ENCODE measurements at places on chromosomes 7 and 10.

DNA sequence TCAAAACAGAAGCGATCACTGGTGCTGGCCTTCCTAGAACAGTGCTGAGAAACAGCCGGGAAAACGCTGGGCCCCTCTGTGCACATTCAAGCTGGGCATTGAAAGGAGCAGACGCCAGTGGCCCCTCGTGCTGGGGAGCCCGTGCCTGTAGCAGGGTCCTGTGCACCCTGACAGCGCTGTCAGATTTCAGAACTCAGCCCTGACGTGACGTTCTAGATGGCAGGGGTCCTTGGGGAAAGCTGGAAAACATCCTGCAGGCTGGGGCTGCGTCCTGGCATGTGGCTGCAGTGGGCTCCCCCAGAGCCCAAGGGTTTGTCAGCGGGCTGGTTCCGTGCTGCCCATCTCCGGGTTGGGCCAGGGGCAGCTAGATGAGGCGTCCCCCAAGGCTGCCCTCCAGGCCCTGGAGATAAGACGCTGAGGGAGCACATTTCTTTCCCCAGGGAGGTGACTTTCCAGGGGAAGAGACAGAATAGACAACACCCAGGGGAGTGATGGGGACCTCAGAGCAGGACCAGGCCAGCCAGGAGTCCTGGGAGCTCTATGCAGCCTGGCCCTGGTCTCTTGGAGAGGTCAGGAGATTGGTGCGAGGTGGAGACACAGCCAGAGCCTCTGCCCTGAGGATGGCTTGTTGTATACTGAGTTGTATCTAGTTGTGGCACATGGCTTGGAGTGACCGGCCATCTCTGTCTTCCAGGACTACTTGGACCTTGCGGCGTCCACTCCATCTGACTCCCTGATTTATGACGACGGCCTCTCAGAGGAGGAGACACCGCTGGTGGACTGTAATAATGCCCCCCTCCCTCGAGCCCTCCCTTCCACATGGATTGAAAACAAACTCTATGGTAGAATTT lies 12.1 kb upstream of the CSGALNACT2 start:
- DNase-seq = no peak

DNA sequence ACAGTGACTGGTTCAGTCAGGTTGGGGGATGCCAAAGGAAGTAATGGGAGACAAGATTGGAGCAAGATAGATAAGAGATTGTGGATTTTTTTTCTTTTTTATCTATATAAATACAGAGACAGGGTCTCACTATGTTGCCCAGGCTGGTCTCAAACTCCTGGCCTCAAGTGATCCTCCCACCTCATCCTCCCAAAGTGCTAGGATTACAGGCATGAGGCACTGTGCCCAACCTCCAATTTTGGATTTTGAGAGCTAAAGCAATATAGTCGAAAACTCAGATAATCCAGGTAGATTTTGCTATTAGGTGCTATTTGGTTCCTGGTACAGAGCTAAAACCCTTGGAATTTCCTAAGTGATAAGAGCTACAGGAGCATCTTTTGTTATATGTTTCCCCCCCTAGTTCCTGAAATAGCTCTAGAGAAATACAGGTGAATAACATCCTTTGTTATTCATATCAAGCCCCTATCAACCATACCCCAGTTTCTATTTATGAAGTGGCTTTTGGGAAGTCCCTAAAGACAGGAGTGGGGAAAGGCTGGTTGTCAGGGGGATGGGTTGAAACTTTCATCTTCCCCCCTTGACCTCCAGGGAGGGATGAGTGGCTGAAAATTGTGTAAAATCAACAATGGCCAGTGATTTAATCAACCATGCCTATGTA lies 151.2 kb downstream of the CFTR start:
- DNase-seq = no peak

DNA sequence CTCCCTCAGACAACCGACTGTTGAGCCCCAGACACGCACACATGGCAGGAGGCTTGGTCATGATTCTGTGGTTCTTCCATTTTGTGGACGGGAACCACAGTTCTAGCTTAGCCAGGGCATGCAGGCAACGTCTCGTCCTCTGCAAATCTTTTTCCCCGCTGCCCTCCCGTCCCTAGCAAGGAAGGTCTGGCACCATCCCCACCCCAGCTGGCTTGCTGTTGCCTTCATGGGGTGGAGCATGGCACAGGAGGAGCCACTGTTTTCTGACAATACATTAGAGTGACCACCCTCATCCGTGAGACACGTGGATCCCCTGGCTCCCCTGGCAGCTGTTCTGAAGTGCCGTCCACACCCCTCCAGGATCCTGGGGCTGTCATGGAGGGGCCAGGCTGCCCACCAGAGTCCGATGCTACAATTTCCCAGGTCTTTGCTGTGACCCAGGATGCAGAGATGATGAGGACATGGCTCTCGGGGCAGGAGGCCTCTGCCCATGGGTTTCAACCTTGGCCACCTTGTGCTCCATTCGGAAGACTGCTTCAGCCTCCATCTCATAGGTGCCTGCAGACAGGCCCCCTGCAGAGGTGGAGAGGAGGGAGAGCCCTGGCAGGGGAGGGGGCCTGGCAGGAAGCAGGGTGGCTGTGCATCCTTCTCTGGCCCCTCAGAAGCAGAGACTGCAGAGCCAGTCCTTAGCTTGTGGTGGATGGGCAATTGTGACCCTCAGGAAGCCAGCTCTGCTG lies 233.6 kb downstream of the GLRX3 start:
- no peak for DNase-seq

GRCh38 chr10:94320285-94320914 lies 42.3 kb downstream of the NOC3L start:
- DNase-seq = no peak

DNA sequence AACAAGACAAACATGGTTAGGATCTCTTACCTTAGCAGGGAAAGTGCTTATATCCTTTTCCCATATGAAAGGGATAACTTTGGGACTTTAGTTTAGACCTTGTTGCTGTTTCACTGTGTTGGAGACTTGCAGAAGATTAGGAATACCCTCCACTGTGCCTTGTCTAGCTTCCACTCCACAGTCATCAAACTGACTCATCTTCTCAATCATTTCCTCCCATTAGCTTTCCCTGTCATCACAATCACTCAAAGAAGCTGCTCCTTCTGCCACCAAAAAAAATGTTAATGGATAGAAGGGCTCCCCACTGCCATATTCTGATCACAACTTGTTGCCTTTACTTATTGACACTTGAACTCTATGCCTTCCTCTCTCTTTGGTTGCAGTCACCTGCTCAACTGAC lies 16.8 kb downstream of the GNG11 start:
- DNase-seq = no peak

Data from NCI-H524 treated with DMSO at 0.1 percent for 48 hours (cell line).